GM18507 (cell line): ENCODE measurements at places on chromosomes 7 and 10.
A peak's percentile ranks its signal among the peaks of the same experiment; 100 is the strongest.

GRCh38 chr7:106865130-106866041 is at the start of gene PIK3CG:
TSS of gene PIK3CG (plus strand) at chr7:106865282. CDS start at chr7:106867562, 2,280 bp downstream.
- peak; percentile 29 for DNase-seq

- DNase-seq, result no peak
These were observed 18.9 kb downstream of the APBB1IP start for GRCh38 chr10:26457088-26457487.

DNA sequence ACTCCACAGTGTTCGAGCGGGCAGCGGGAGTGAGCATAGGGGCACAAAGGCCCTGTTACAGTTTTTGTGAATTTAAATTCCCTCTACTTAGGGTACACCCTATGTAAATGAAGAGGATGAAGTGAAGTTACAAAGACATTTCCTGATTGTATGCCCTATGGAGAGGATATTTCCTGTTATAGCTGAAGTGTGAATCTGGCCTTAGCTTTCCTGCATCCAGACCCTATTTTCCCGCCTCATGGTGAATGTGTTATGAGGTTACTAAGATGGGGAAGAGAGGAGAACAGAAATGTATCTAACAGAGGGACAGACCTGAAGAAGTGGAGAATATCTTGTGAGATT is 37.8 kb upstream of the COMMD3 start:
- no peak for DNase-seq

DNA sequence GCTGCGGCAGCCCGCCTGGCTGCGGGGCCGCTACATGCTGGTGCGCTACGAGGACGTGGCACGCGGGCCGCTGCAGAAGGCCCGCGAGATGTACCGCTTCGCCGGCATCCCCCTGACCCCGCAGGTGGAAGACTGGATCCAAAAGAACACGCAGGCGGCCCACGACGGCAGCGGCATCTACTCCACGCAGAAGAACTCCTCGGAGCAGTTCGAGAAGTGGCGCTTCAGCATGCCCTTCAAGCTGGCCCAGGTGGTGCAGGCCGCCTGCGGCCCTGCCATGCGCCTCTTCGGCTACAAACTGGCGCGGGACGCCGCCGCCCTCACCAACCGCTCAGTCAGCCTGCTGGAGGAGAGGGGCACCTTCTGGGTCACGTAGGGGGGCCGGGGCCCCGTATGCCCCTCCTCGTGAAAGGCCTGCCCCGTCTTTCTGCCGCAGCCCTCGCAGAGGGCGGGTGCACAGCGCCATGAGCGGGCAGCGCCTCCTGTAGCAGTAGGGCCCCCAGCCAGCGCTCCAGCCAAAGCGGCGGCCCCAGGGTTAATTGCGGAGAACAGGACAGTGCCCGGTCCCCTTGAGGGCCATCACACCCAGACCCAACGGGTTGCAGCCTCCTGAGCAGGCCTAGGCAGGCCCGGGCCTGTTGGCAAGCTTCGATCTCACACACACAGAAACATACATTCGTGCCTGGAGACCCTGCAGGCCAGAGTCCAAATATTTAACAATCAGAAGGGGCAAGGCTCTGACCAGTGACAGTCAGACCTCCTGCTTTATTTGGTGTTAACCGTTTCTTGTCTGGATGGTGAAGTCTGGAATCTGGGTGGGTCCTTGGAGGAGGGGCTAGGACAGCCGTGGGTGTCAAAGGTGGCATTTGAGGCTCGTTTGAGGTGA is 44.1 kb downstream of the CHST3 start:
- no peak for DNase-seq

GRCh38 chr10:67115972-67116371 is 190.1 kb downstream of the LRRTM3 start:
- no peak for DNase-seq

- peak; percentile 15 for DNase-seq
These were observed 183.7 kb downstream of the SORCS1 start for GRCh38 chr10:106980495-106981451.

- DNase-seq, result no peak
These were observed 639.2 kb downstream of the KCNMA1 start for GRCh38 chr10:76998451-76998850.

DNA sequence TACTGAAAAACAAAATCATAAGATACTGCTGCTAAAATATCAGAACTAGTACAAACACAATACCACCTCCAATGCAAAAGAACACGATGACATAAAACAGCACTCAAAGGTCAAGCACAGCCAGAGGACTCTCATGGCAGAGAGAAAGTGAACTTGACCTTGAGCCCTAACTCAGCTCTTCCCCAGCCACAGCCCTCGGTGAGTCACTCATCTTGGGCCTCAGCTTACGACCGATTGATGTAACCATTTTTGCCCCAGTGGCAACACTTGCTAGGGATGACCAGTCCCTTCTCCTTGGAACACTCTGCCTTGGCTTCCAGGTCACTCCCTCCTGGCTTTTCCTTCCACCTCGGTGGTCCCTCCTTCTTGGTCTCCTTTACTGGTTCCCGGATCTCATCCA is 77.8 kb downstream of the JAZF1 start:
- DNase-seq, result no peak
